Common myeloid progenitor, CD34-positive (primary cell): ENCODE measurements at places on chromosomes 5 and 9.

- H3K4me1 ChIP-seq = peaks cover 10% of the 10 kb centered on the region
- peak overlapping the region; percentile 76 for H3K4me3 ChIP-seq
- no peaks in the 10 kb centered on the region for H3K27me3 ChIP-seq
- peak; percentile 31 for DNase-seq
- H3K27ac ChIP-seq = no peak overlapping the region
- H3K36me3 ChIP-seq = no peaks in the 10 kb centered on the region
These were observed 1.1 kb upstream of the SNX24 start for GRCh38 chr5:122844136-122844909.

- no peak overlapping the region for H3K4me3 ChIP-seq
- H3K27me3 ChIP-seq = no peaks in the 10 kb centered on the region
- no peak for DNase-seq
- no peaks in the 10 kb centered on the region for H3K4me1 ChIP-seq
These were observed 21.4 kb upstream of the ANXA6 start for GRCh38 chr5:151178777-151179488.

GRCh38 chr5:92394936-92395335 lies 1011.8 kb upstream of the ARRDC3 start:
- no peaks in the 10 kb centered on the region for H3K4me1 ChIP-seq
- no peaks in the 10 kb centered on the region for H3K36me3 ChIP-seq

- no peaks in the 10 kb centered on the region for H3K36me3 ChIP-seq
- H3K4me1 ChIP-seq = peaks cover 8% of the 10 kb centered on the region
- H3K27me3 ChIP-seq = no peaks in the 10 kb centered on the region
These were observed 157.9 kb downstream of the KDM4C start for GRCh38 chr9:6915635-6916034.

DNA sequence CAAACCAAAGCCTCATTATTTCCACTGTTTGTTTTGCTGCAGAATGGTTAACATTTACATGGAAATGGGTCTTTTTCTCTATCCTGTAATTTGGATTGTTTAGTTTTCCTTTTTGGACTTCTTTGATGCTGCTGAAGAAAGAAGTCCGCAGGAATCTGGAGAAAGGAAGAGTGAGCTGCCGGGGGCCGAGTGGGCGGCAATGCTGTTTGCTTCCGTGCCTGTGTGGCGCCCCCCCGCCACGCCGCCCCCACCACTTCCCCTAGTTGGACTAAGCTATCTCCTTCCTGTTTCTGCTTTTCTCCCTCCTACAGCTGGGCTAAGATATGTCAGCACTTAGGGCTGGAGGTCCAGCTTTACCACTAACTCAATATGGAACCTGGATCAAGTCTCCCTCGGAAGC lies 39.7 kb downstream of the ACTL7B start:
- H3K27ac ChIP-seq = no peak overlapping the region
- no peaks in the 10 kb centered on the region for H3K36me3 ChIP-seq
- H3K4me1 ChIP-seq = peaks cover 13% of the 10 kb centered on the region
- H3K27me3 ChIP-seq = no peaks in the 10 kb centered on the region
- peak overlapping the region; percentile 64 for H3K4me3 ChIP-seq

GRCh38 chr5:175689147-175689991 lies 31.5 kb downstream of the HRH2 start:
- no peak overlapping the region for H3K27ac ChIP-seq
- H3K27me3 ChIP-seq = no peaks in the 10 kb centered on the region
- no peaks in the 10 kb centered on the region for H3K36me3 ChIP-seq
- no peak overlapping the region for H3K4me3 ChIP-seq

DNA sequence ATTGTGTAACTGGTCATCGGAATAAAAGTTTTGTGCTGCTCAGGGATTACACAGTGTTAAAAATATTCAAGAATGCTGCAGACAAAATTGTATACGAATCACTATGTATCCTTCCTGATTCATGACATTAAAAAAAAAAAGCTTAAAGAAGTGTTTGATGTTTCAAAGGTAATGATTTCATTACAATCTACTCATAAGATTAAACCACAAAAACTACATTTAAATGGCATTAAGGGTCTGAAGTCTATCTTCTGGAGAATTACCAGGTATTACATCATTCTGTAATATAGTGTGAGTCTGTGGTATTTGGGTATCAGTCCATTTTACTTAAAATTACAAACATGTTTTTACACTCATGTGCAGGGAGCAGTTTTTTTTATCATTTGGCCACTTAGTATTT lies 324.4 kb downstream of the NDUFS4 start:
- no peak overlapping the region for H3K4me3 ChIP-seq
- no peaks in the 10 kb centered on the region for H3K36me3 ChIP-seq
- H3K27ac ChIP-seq = no peak overlapping the region
- H3K27me3 ChIP-seq = no peaks in the 10 kb centered on the region
- no peak for DNase-seq
- peaks cover 3% of the 10 kb centered on the region for H3K4me1 ChIP-seq

- DNase-seq = no peak
- no peaks in the 10 kb centered on the region for H3K27me3 ChIP-seq
- H3K36me3 ChIP-seq = peaks cover 82% of the 10 kb centered on the region
- H3K4me1 ChIP-seq = no peaks in the 10 kb centered on the region
- H3K4me3 ChIP-seq = no peak overlapping the region
- H3K27ac ChIP-seq = no peak overlapping the region
These were observed 46.6 kb downstream of the CSNK1A1 start for GRCh38 chr5:149504677-149505076.

GRCh38 chr9:98688710-98689495 lies 19.8 kb downstream of the GABBR2 start:
- no peak for DNase-seq
- H3K27me3 ChIP-seq = no peaks in the 10 kb centered on the region
- H3K4me3 ChIP-seq = no peak overlapping the region
- H3K4me1 ChIP-seq = peaks cover 6% of the 10 kb centered on the region
